Thoracic aorta (tissue), 2 donors: ENCODE measurements at places on chromosomes 13 and 19. TPM values are rescaled to one million over a fixed set of nuclear protein-coding genes. Genes with fewer than 3 reads are reported as not detected.

ZNF177 gene
- total RNA-seq: 1.9 TPM

GRCh38 chr13:112510987-112511685 is 76.8 kb downstream of the TUBGCP3 start:
- DNase-seq: no peak

ZNF628 gene
- 3.5 TPM for total RNA-seq

DNA sequence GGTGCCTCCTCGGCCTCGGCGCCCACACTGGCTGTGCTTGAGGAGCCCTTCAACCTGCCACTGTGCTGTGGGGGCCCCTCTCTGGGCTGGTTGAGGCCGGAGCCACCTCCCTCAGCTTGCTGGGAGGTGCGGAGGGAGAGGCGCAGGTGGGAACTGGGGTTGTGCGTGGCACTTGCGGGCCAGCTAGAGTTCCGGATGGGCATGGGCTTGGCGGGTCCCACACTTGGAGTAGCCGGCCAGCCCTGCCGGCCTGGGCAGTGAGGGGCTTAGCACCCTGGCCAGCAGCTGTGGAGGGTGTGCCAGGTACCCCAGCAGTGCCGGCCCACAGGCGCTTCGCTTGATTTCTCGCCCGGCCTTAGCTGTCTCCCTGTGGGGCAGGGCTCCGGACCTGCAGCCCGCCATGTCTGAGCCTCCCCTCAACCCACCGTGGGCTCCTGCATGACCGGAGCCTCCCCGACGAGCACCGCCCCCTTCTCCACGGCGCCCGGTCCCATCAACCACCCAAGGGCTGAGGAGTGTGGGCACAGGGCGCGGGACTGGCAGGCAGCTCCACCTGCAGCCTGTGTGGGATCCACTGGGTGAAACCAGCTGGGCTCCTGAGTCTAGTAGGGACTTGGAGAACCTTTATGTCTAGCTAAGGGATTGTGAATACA is 723.8 kb downstream of the DIAPH3 start:
- DNase-seq: no peak

DNA sequence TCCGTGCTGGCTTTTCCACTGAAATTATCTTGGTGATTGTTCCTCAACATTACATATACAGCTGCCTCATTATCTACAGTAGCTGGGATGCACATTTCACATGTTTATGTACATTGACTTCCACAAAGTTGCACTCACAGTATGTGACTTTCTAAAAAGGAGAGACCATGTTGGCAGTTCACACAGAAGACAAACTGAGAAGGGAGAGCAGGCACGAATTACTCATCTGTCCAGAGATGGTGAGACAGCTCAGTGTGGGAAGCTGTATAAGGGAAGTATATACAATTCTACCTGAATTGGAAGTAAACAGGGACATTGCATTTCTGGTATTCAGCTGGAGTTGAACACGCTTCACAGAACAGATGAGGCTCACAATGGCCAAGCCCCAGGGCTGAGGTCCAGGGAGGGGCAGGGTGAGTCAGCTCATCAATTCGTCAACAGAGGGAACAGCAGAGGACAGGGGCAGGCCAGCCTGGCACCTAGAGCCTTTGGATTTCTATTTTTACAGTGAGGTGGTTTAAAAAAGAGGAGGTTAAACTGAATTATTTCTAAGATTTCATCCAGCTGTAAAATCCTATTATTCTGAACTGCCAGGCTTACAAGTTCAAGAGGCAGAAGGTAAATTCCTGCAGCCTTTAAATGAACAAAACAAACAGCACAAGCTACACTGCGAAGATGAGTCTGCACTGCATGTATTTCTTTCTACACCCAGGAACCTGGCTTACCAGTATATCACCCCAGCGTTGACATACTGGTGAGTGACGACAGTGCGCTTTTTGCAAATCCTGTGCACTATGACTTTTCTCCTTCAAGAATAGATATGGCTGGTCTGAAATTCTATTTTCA is 9.8 kb downstream of the PARP4 start:
- no peak for DNase-seq

- DNase-seq: no peak
Observed at GRCh38 chr19:3266792-3267514, 42.5 kb downstream of the CELF5 start.
